Left renal pelvis (tissue), 4 donors: ENCODE measurements at places on chromosomes 5 and 9. TPM values are rescaled to one million over a fixed set of nuclear protein-coding genes. Genes with fewer than 3 reads are reported as not detected.

PJA2 gene
- 139 TPM for polyA plus RNA-seq

SLC36A3 gene
- not detected for polyA plus RNA-seq

F2RL1 gene
- 37.8 TPM for polyA plus RNA-seq

SLC46A2 gene
- polyA plus RNA-seq = 0.47 TPM

DNM1 gene
- polyA plus RNA-seq = 204 TPM

PCDHA12 gene
- polyA plus RNA-seq = 0.22 TPM

TRPM6 gene
- polyA plus RNA-seq = 1.1 TPM

SAPCD2 gene
- polyA plus RNA-seq = 4.5 TPM

AIF1L gene
- polyA plus RNA-seq = 369 TPM

NEUROG1 gene
- not detected for polyA plus RNA-seq

TEK gene
- 54.5 TPM for polyA plus RNA-seq

RFESD gene
- 4.3 TPM for polyA plus RNA-seq

MYMK gene
- not detected for polyA plus RNA-seq

ANKS6 gene
- 30.1 TPM for polyA plus RNA-seq

HABP4 gene
- 21.4 TPM for polyA plus RNA-seq

GRXCR2 gene
- not detected for polyA plus RNA-seq

ZNG1A gene
- polyA plus RNA-seq = 85.0 TPM

SUSD3 gene
- 9.7 TPM for polyA plus RNA-seq

FAM78A gene
- 2.7 TPM for polyA plus RNA-seq

TRIM52 gene
- 23.4 TPM for polyA plus RNA-seq

GRM6 gene
- 1.1 TPM for polyA plus RNA-seq

GPR151 gene
- not detected for polyA plus RNA-seq

GFPT2 gene
- 3.8 TPM for polyA plus RNA-seq

C1QTNF2 gene
- polyA plus RNA-seq = 2.6 TPM

SVEP1 gene
- polyA plus RNA-seq = 35.8 TPM

POU5F2 gene
- 0.06 TPM for polyA plus RNA-seq

PTGER4 gene
- 11.3 TPM for polyA plus RNA-seq

CARD9 gene
- polyA plus RNA-seq = 1.2 TPM

SIT1 gene
- 0.32 TPM for polyA plus RNA-seq

CDC25C gene
- polyA plus RNA-seq = 8.0 TPM

CER1 gene
- 0.98 TPM for polyA plus RNA-seq

NTNG2 gene
- 0.50 TPM for polyA plus RNA-seq

IFNK gene
- not detected for polyA plus RNA-seq

MEGF9 gene
- 17.0 TPM for polyA plus RNA-seq

TXNDC8 gene
- not detected for polyA plus RNA-seq

ADAMTSL2 gene
- polyA plus RNA-seq = 38.7 TPM

TOR4A gene
- polyA plus RNA-seq = 3.0 TPM

TMEM252 gene
- 8.2 TPM for polyA plus RNA-seq

TPM2 gene
- 208 TPM for polyA plus RNA-seq

PPP3R2 gene
- 0.05 TPM for polyA plus RNA-seq

PAM gene
- 255 TPM for polyA plus RNA-seq

C9orf153 gene
- 0.29 TPM for polyA plus RNA-seq

LIX1 gene
- polyA plus RNA-seq = 5.4 TPM

WDR38 gene
- 0.23 TPM for polyA plus RNA-seq

SPATA31A3 gene
- not detected for polyA plus RNA-seq

DIPK1B gene
- 27.4 TPM for polyA plus RNA-seq

SMIM3 gene
- 24.1 TPM for polyA plus RNA-seq

TLR4 gene
- 7.7 TPM for polyA plus RNA-seq

OLFM1 gene
- polyA plus RNA-seq = 4.6 TPM

ADAM19 gene
- 9.0 TPM for polyA plus RNA-seq

SLC28A3 gene
- not detected for polyA plus RNA-seq

AFAP1L1 gene
- 15.0 TPM for polyA plus RNA-seq

CD74 gene
- 267 TPM for polyA plus RNA-seq
